ENCODE measurements at places on chromosomes 4 and X.

GRCh38 chrX:67717571-67717970 is 173.8 kb downstream of the AR start:
- DNase-seq: no peak

DNA sequence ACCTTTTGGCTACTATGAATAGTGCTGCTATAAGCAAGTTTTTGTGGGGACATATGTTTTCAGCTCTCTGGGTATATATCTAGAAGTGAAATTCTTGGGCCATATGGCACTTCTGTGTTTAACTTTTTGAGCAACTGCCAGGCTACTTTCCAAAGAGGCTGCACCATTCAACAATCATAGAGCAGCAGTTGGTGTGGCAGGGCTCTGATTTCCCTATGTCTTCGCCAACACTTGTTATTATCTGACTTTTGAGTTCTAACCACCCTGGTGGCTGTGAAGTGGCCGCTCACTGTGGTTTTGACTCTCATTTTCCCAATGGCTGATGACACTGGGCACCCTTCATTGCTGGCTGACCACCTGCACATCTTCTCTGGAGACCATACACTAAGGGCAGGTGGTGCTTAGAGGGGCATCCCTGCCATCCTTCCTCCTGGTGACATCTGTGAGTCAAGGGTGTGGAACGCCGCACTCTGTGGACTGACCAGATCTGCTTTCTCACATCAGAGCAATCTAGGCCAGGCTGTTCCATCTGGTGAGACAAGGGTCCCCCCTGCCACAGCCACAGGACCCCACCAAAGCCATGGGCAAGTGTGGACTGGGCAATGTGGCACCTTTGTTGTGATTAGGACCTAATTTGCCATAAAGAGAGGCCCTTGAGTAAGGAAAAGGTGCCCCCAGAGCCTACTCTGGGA is 49.6 kb downstream of the ZFYVE28 start:
- no peak for DNase-seq

DNA sequence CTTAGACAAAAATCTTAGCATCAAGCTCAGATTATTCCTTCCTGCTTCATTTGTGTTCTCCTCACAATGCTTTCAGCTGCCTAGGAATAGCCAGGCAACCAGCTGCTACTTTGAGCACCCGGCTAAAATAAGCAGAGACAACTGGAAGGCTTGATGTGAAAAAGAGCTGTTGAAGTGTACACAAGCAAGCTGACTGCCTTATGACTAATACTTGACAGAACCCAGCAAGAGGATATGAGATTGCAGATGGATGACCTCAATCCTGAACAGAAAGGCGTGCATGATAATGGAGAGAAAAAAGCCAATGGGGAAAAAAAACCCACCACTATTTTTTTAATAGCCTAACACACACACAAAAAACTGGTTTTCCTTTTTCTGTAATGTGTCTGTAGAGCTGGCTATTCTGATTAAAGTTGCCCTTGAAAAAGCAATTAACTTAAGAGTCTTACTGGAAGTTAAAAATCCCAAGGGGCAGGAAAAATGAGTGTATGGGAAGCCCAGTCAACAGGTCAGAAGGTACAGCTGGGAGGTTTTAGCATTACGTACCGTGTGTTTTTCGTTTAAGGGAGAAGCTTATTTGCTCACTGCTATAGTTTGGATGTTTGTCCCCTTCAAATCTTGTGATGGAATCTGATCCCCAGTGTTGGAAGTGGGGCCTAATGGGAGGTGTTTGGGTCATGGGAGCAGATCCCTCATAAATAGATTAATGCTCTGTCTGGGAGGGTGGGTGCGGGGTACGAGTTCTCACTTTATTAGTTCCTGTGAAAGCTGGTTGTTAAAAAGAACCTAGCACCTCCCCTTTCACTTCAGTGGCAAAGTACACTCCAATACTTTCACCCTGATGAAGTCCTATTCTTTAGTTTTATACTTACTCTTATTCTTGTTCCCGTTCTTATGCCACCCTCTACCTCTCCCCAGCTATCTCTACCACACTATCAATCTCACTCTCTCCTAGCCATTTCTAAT is 37.1 kb upstream of the HERC6 start:
- DNase-seq: no peak

GRCh38 chr4:188403272-188403671 is 264.0 kb downstream of the TRIML1 start:
- no peak for DNase-seq

- DNase-seq: no peak
These were observed 6.3 kb downstream of the PRAF2 start for GRCh38 chrX:49067285-49068120.

- no peak for DNase-seq
These were observed 11.9 kb downstream of the SMIM31 start for GRCh38 chr4:164765833-164766232.

All from epithelial cell of prostate (primary cell).